ENCODE measurements at places on chromosomes 12 and 14.

DNA sequence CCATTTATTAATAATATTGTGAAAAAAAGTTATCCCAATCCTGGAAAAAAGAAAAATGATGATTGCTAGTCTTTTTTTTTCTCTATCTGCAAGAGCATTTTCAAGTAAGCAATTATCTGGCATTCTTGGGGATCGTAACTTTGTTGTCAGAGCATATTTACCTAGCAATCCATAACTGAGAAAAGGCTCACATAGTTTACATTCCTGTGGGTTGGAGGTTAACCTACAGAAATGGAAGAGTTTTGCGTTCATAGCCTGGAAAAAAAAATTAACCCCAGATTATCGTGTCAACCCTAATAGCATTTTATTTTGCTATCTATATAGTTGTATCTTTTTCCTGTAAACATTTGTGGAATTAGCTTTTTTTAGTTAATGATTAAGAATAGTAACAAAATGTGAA lies 292.3 kb downstream of the DAD1 start:
- no peak for DNase-seq

- DNase-seq = no peak
These were observed 141.3 kb upstream of the PLEKHG7 start for GRCh38 chr12:92561543-92561899.

- DNase-seq = no peak
These were observed 1262.4 kb upstream of the SEL1L start for GRCh38 chr14:82796086-82796485.

DNA sequence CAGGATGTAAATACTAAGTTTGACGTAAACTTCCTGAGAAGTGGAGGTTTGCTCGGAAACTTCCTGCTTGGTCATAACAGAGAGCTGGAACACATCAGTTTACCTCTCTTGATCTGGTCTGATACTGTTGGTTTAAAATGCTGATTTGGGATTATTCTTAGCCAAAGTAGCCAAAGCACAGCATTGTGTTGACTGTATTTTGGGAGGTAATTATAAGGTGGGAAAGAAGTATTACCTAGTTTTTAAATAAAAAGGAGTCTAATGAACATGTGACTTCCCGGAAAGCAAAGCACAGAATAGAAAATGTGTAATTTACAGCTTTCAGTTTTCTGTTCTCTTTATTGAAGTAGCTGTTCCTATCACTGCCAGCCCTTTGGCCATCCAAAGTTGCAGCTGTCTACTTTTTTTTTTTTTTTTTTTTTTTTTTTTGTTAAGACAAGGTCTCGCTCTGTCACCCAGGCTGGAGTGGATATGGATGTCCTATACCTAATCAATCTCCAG lies 52.2 kb upstream of the SRP54 start:
- peak; percentile 14 for DNase-seq

DNA sequence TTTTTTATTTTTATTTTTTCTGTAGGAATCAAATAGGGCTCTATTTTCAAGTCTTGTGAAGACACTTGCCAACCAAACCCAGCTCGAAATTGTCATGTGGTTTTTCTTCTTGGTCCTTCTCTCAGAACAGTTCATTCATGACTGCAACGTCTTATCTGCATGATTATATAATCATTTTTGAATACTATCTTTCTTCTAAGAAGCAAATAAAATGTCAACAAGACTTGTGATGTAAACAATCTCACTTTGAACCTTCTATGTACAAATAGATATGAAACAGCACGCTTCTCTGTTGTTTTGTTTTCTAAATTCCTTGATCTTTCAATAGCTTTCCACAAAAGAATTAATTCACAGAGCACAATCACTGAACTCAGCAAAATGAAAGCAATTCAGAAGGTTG lies 320.7 kb downstream of the SOX5 start:
- no peak for DNase-seq

DNA sequence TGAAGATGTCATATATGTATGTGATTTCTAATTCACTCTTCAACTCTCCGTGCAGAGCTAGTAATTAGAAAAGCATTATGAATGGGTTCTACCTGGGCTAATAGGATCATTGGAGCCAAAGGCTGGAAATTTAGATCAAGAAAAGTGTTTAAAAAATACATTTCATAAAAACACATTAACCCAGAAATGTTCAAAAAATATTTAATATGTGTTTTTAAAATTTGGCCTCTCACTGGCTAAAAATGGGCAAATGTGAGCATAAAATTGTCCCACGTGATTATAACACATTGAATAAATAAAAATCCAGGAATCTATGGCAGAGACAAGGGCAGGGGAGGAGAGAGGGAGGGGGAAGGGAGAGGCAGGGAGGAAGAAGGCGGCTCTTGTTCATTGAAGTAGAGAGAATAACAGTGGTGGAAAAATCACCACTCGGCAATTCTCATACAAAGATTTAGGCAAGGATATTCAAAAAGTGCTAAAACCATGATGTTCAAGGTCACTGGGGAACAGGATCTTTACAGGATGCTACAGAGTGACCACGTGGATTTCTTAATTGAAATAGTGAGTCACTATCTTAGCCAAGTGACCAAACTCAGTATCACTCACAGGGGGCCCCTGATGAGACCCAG lies 38.8 kb downstream of the FBXO21 start:
- no peak for DNase-seq

DNA sequence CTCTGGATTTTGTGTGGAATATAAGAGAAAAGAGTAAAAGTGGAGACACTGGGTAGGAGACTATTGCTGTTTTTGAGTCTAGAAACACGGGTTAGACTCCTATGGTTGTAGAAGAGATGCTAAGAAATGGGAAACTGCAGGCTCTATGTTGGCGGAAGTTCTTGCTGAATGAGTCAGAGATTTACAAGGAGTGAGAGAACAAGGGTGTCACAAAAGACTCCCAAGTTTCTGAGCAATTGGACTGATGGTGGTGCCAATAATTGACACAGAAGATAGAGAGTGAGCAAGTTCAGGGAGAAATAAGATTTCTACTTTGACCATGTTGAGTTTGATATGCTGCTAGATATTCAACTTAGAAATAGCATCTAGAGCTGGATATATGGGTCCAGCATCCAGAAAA lies 2.6 kb upstream of the PRKD1 start:
- no peak for DNase-seq

- DNase-seq = no peak
These were observed 35.8 kb downstream of the OTX2 start for GRCh38 chr14:56774503-56774902.

DNA sequence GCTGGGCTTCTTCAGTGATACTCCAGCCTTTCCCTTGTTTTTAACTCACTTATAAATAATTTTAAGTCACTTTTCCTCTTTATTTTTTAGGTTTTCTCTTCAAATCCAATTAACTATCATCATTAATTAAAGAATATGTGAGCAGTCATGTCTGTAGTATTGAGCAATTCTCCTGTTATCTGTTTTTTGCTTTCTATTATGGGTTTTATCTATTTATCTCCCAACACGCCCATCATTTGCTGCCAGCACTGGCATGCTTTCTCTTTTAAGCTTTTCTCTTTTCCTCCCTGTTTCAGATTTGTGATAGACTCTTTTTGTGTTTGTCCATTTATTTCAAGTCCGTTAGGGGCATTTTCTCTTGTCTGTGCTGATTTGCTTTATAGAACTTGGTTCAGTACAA lies 72.3 kb downstream of the CRADD start:
- no peak for DNase-seq

DNA sequence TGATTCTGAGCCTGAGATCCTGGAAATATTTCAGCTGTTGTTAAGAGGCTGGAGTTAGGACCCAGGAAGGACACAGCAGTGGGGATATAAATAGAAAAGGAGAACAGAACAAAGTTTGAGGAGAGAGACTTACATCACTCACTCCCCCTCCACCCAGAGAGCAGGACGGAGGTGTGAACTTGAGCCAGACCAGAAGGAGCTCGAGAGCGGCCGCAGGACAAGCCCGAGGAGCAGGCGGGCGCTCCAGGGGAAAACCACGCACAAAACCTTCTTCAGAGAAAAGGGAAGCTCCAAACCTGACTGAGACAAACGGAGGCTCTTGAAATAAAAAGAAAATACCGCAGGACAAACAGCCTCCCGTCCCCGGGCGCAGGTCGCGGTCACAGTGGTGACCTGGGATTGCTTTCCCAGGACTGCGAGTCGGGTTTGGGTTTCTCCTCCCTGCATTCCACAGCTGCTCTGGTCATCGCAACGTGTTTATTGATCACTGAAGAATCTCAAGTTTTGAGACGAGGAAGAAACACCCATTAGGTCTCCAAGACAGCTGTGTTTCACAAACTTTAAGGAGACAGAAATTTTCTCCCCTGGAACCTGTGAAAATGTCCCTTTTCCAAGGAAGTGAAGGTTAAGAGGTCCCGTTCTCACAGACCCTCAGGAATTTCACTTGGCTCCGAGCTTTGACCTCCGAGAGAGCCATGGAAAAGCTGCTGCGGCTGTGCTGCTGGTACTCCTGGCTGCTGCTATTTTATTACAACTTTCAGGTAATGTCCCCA lies at the start of gene ADGRD1:
ADGRD1 (plus strand) TSS at position 137 of the 773 bp plus-strand sequence; CDS start at position 696, 559 bp downstream.
- DNase-seq = no peak

DNA sequence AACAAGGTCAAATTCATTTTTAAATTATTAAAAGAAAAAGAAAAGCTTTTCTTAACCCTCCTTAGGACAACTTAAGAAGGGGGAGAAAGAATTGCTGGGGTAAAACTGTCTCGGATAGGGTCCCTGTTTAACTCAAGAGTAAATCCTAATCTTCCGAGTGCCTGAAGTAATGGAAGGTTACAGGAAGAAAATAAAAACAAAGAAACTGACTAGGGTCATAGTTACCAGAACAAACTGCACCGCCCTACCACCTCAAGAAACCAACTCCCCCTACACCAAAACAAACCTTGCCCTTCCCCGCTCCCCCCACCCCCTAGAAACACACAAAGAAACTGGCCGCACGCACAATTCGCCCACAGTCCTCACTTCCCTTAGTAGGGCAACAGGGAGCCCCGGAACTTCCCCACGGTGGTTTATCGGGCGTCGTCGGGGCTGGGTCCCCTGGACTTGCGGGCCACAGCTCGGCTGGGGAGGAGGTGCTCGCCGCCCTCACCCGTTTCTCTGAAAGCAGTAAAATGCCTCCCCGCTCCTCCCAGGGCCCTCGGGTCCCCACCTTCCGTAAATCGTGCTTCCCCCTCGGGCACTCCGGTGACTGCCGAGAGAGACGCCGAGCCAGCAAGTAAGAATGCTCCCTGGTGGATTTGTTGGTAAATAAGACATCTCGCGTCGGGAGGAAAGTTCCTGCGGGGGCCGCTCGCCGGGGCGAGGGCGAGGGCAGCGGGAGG lies 2.4 kb downstream of the SINHCAF start:
- no peak for DNase-seq

DNA sequence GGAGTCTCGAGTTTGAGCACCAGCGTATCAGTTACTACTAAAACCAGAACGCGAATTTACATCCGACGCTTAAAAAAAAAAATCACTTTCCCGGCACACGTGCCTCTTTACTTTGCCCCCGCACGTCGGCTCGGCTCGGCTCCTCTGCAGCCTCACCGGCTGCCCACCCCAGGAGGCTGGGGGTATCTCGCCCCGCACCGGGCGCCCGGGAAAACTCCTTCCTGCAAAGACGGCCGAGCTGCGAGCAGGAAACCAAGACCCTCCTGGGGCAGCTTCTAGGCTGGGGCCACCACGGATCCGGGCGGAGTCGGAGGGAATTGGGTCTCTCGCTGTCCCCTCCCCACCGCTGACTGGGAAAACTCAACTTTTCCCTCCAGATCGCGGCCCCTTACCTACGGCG lies 610 bp downstream of the VSIG10 start:
- DNase-seq = peak; percentile 34

- no peak for DNase-seq
These were observed 227.5 kb upstream of the LRIG3 start for GRCh38 chr12:59147791-59148190.

DNA sequence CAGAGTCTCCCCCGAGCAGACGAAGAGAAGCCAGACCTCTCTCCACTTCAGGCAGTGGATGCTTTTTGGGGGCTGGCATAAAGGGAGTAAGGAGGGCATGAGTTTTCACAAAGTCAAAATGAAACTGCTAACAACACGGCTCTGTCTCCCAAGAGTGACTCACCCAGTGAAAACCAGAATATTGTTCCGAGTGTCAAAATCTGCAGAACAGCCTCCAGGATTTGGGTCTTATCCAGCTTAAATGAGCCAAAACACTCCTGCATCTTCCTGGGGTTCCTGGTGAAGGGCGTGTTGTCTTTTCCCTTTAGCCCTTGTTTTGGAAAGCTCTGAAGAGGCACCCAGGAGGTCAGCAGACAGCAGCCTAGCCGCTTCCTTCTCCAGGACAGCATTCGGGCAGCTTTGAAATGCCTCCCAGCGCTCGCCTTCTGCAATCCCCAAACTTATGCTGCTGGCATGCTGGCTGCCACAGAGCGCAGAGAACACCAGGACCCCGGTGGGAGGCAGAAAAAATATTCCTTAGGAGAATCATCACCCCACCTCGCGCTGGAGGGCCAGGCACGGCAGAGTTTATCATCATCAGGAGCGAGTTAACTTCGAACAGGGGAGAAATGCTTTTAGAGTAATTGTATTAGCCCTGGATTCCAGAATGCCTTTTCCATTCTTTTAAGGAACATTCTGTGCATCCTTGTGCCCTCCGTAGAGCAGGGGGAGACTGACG lies 117.7 kb upstream of the NCOR2 start:
- DNase-seq = no peak

- DNase-seq = no peak
These were observed 336.9 kb downstream of the BMP4 start for GRCh38 chr14:53619691-53620231.

GRCh38 chr14:65949711-65950516 lies 536.3 kb upstream of the CCDC196 start:
- DNase-seq = no peak

DNA sequence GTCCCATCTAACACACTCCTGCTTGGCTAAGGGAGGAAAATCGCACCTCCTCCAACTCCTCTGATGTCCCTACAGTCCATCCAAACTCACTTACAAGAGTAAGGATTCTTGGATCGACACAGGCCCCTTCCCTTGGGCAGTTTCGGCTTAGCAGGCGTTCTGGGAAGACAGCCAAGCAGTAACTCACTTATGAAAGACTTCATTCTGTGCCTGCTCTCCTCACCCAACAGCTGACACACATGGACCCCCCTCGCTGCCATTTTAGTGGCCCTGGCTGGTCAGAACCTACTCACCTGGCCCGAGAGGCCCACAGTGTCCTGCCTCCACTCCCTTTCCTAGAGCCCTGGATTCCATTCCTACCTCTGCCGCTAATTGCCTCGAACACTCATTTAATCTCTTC lies 52.3 kb upstream of the BCL2L14 start:
- DNase-seq = no peak

DNA sequence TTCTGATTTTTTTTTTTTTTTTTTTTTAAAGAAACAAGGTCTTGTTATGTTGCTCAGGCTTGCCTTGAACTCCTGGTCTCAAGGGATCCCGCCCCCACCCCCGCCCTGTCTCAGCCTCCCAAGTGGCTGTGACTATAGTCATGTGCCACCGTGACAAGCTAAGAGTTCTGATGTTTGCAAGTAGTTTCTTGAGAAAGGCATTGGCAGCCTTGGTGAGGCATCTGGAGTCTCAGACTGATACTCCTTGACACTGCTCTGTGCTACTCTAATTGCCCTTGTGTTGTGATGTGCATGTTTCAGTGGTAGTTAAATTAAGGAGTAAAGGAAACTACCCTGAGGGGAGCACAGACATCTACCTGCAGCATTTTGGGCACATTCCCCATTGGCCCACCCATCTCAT lies 46.2 kb upstream of the OR4E1 start:
- no peak for DNase-seq

- no peak for DNase-seq
These were observed 251.4 kb upstream of the ATXN7L3B start for GRCh38 chr12:74286254-74286653.
